Right cardiac atrium (tissue), 5 donors: ENCODE measurements at places on chromosomes 13 and 19.
A peak's percentile ranks its signal among the peaks of the same experiment; 100 is the strongest.

- DNase-seq, result peak; percentile 90
Observed at GRCh38 chr19:9674663-9675357, at the start of gene ZNF562. ZNF562 (minus strand) TSS chr19:9675100; CDS start chr19:9660744, 14,356 bp downstream.

DNA sequence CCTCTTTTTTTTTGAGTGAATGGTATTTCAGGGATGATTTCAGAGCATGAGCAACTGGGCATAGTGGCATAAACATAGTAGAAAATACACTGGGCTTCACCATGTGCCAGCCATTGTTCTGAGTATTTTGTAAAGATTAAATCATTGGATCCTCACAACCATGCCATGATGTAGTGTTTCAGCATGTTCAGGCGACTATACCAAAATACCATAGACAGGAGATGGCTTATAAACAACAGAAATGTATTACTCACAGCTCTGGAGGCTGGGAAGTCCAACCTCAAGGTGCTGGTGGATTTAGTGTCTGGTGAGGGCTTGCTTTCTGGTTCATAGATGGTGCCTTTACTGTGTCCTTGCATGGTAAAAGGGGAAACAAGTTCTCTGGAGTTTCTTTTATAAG is 101.5 kb upstream of the KL start:
- DNase-seq, result no peak

- DNase-seq, result no peak
Observed at GRCh38 chr13:46748300-46748699, 48.7 kb downstream of the ESD start.

DNA sequence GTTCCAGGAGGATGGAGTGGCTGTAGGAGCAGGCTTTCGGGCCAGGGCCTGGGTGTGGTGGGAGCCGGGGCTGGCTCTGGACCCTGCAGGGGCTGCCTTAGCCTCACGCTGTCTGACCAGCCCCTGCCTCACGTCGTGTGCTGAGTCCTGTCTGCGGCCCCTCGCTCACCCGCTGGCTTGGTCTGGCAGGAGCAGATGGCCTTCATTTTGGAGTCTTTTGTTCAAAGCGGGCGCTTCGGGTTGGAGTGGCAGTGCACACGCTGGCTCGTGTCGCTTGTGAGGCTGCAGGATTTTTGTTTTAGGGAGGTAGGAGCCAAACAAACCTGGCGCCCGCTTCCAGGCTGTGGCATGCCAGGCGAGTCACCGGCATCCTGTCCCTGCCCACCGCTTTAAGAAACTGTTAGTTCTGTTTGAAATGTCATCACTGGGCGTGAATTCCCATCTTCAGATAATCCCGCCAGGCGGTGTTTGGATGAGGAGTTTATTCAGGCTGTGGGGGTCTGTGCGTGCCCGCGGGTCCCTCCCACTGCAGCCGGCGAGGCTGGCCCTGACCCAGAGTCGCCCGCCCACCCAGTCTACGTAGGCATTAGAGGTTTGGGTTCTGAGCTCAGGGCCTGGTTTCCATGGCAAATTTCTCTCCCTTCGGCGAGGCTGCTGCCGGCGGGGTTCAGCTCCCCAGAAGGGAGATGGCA is 89.8 kb downstream of the KDM4B start:
- peak; percentile 60 for DNase-seq

- DNase-seq, result no peak
Observed at GRCh38 chr19:12828494-12828893, 5.9 kb downstream of the RTBDN start.

GRCh38 chr13:59950266-59950665 is 213.5 kb downstream of the DIAPH3 start:
- DNase-seq, result no peak

DNA sequence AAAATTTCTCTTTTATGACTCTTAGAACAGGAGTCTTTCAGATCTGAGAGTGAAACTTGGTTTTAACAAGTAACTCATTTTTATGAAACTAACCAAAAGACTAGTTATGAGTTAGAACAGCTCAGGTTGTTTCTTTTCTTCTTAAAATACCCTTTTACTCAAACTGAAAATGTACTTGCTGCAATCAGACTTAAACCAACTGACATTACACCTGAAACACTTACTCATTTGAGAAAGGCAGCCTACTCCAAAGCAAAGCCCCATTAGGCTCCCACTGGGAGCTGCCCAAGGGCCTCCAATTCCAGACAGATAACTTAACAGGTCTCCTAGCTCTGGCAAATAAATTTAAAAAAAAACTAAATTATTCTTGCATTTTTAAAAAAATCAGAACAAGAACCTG is 3.6 kb downstream of the FOXO1 start:
- no peak for DNase-seq

DNA sequence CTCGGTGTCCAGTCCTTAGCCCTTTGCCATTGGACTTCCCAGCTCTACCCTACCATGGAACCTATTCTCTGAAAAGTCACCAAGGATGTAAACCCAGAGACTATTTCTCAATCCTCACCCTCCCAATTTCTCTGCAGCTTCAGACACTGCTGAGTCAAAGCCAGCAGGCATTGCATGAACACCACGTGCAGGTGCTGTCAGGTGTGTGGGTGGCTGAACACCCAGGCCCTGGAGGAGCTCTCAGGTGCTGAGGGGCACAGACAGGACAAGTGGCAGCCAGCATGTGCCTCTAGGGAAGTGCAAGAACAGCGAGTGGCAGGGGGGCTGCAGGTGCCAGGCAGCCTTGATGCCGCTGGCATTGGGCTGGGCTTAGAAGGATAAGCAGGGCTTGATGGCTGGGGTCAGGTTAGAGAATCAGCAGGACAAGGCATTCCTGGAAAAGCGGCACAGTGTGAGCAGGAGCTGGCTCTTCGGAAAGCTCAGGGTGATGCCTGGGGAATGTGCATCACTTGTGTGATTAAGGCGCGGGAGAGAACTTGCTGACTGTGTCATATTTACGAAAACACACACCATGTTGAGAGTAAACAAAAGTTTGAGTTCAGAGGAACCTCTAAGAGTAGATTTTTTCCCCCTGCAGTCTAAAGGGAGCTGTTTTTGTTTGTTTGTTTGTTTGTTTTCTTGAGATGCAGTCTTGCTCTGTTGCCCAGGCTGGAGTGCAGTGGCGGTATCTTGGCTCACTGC is 83.8 kb downstream of the LNX2 start:
- no peak for DNase-seq

- DNase-seq, result no peak
Observed at GRCh38 chr19:35710784-35711723, 6.7 kb downstream of the ZBTB32 start.

DNA sequence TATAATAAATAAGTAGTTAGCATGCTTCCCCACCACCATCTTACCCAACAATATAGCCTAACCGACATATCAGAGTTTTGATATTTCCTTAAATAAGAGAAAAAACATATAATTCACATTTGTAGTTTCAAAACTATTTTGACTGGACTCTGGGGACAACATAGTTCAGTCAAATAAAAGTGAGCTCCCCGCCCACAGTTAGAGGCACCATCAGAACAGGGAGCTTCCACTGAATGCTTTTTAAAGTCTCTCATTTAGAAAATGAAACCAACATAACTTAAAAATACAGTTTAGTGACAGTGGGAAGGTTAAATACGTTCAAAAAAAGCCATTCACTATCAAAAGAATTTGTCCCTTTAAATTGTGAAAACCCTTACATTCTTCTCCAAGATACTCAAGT is 92.8 kb downstream of the EPSTI1 start:
- no peak for DNase-seq
